Non-pigmented ciliary epithelial cell (primary cell): ENCODE measurements at places on chromosomes 4 and X.

- DNase-seq = no peak
These were observed 88.3 kb upstream of the UNC5C start for GRCh38 chr4:95637043-95637600.

DNA sequence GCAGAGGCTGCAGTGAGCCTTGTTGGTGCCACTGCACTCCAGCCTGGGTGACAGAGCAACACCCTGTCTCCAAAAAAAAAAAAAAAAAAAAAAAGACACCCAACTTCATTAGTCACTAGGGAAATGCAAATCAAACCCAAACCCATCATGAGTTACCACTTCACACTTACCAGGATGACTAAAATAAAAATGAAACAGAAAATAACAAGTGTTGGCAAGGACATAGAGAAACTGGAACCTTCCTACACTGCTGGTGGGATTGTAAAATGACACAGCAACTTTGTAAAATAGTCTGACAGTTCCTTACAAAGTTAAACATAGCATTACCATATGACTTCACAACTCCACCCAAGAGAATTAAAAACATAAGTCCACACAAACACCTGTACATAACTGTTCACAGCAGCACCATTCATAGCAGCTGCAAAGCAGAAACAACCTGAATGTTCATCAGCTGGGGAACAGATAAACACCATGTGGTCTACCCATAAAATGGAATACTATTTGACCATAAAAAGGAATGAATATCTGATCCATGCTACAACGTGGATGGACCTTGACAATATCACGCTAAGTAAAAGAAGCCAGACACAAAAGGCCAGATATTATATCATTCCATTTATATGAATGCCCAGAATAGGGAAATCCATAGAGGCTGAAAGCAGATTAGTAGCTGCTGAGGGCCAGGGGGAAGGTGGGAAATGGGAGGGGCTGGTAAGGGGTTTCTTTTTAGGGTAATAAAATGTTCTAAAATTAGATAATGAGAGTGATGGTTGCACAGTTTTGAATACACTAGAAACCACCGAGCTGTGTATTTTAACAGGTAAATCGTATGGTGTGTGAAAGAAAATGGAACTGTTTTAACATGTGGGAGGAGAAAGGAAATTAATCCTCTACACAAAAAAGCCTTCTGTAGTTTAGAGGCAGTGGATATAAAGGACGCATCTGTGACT, 18.3 kb downstream of the CD99L2 start:
- no peak for DNase-seq

- no peak for DNase-seq
These were observed 19.8 kb downstream of the TSPAN5 start for GRCh38 chr4:98638661-98639060.

DNA sequence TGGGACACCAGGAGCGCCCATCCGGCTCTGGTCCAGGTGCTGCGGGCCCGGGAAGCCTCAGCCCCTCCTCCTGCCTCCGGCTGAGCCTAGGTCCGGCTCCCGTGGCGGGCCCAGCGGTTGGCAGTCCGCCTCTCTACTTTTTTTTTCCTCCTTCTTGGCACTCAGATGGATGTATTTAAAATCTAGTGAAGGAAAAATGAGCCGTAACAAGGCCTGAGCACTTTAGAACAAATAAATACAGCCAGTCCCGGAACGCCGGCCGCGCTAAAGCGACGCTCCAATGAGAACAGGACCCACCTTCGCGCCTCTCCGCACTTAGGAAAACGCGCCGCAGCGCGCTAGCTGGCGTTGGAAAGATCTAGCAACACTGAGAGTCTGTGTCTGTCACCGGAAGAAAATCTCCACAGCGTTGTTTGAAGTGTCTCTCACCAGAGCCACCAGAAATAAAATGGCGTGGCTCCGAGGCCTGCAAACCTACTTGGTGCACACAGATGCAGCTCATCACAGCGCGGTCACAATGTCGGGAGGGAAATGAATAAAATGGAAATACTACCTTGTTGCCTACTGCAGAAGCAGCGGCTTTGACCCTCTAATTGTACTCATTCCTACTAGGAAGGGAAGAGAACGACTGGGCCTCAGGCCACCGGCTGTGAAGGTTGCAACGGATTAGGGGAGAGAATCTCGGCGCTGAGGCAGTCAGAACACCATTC, 4.7 kb downstream of the NEUROG2 start:
- DNase-seq = no peak

GRCh38 chr4:7894677-7895181, 44.9 kb downstream of the AFAP1 start:
- no peak for DNase-seq

DNA sequence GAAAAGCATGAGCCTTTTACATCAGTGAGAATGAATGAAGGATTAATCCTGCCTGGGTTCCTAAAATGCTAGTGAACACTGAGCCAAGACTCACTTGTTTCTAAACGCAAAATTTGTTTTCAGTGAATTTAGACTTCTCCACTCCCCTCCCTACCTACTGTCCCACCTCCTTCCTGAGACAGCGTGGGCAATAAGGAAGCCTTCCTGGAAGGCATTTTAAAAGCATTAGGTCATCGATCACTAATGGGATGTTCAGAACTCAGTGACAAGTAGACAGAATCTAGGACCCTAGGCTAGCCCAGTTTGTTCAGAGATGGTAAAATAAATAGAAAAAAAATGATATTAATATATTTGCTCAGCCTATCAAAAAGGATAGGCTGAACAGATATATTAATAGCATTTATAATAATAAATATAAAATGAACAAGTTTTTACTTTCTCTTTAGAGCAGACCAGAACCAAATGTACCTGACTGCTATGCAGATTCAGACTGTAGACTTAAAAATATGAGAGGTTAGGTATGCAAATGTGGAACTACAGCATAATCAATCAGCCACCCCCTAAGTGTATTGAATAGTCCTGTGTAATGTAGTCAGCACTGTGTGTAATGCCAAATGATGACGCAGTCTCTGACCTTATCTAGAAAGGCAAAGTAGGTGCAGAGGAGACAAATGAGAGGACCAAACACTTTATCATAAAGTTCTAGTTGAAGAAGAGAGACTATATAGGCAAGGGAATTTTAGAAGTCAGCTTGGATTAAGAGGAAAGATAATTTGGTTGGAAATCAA, 331.1 kb downstream of the GPAT3 start:
- DNase-seq = no peak

DNA sequence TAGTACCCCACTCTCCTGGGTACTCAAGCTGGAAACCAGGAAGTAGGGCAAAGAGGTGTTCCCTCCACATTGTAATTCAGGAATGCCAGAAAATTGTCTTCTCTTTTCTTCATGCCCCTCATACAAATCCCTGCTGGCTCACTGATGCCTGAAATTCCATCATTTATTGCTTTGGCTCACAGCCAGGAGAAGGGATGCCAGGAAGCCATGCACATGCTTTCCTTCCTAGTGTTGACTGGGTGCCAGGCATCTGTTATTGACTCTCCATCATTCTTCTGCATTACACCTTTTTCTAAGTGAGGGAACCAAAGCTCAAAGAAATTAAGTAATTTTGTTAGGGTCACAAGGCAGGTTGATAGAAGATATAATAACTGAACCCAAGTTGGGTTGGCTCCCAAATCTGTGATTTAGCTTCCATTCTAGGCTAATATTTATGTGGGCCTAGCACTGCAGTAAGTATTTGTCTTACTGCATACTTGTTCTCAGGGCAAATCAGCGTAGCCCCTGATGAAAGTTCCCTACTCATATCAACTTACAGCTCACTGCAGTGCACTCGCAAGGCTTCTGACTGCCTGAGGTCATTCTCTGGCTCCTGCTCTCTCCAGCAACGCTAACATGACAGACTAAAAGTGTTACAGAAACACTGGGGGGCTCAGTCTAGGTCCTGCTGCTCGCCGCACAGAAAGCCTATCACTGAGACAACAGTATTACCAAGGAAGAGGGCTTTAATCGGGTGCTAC, 89.0 kb downstream of the TRAPPC11 start:
- DNase-seq = no peak

DNA sequence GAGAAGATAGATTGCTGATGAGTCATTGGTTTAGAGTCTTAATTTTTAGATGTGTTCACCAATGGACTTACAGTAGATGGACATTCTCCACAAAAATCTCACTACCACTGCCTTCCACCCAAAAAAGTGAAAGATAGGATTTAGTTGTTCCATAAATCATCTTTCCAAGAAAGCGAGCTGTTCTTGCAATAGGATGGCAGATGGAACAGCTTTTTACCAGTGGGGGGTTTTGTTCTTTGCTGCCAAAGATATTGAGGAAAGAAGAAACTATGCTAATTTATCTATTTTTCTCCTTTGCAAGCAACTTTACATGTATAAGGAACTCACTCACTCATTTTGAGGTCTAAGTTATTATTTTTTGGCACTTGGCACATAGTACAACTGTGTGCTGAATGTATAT, 109.5 kb downstream of the ADGRL3 start:
- no peak for DNase-seq

- DNase-seq = no peak
These were observed 7.3 kb downstream of the TAPT1 start for GRCh38 chr4:16218950-16219349.

DNA sequence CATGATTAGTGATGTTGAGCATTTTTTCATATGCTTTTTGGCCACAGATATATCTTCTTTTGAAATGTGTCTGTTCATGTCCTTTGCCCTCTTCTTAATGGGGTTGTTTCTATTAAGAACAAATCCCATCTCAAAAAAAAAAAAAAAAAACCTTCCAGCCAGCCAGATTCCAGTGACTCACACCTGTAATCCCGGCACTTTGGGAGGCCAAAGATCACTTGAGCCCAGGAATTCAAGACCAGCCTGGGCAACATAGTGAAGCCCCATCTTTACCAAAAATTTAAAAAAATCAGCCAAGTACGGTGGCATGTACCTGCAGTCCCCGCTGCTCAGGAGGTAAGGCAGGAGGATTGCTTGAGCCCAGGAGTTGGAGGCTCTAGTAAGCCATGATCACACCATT, 5.1 kb downstream of the RAB33B start:
- no peak for DNase-seq

DNA sequence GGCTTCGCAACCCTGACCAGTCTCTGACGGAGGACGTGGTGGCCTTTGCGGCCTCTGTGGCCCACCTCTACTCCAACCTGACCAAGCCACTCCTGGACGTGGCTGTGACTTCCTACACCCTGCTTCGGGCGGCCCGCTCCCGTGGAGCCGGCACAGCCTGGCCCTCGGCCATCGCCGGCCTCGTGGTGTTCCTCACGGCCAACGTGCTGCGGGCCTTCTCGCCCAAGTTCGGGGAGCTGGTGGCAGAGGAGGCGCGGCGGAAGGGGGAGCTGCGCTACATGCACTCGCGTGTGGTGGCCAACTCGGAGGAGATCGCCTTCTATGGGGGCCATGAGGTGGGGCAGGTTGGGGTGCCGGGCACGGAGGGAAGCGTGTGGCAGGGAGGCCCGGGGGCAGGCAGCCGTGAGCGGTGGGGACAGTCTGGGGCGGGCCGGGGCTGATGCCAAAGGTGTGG, 1.2 kb downstream of the ABCD1 start:
- DNase-seq = no peak

GRCh38 chr4:76226418-76226817, 12.8 kb upstream of the SCARB2 start:
- no peak for DNase-seq

DNA sequence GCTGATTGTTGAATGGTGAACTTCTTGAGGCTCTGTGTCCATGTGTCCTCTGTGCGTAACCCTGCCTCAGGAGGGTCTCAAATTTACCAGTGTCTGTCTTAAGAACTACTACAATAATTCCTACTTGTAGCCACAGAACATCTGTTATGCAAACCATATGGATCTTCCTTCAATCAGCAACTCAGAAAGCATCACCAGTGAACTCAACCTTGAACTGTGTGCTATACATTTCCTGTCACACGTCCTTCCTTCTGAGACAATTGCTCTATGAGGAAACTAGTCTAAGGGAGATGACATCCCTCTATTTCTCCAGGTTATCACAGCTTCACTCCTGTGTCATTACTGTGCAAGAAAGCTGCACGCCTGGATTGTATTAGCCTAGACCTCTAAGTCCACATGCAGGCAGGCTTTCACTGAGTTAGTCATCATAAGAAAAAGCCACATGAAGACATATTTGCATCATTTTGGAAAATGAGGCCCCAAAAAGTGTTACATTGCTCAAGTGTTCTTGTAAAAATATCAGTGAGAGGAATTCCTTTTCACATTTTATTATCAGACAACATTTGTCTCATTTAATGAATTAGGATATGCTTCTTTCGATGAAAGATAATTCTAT, 157.8 kb downstream of the AFF2 start:
- no peak for DNase-seq

- DNase-seq = no peak
These were observed 217.1 kb upstream of the LDB2 start for GRCh38 chr4:17115583-17115982.

- DNase-seq = no peak
These were observed 26.6 kb downstream of the TRIML2 start for GRCh38 chr4:188082796-188083195.

DNA sequence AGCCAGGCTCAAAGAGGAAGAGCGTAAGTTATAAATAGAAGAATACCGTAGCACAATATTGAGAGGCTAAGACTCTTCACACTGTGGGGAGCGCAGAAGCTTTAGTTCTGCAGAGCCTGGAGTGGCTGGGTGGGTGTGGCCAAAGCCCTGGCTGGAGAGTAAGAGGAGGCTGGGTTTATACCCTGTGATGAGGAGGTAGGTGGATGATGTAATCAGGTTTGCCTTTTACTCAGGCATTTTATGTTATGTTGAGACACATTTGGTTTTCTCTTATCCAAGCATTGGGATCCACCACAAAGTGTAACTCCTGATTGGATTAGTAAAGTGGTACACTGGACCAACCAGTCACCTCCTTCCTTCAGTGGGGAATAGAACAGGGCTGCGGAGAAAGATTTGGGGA, 13.9 kb downstream of the CDS1 start:
- no peak for DNase-seq

DNA sequence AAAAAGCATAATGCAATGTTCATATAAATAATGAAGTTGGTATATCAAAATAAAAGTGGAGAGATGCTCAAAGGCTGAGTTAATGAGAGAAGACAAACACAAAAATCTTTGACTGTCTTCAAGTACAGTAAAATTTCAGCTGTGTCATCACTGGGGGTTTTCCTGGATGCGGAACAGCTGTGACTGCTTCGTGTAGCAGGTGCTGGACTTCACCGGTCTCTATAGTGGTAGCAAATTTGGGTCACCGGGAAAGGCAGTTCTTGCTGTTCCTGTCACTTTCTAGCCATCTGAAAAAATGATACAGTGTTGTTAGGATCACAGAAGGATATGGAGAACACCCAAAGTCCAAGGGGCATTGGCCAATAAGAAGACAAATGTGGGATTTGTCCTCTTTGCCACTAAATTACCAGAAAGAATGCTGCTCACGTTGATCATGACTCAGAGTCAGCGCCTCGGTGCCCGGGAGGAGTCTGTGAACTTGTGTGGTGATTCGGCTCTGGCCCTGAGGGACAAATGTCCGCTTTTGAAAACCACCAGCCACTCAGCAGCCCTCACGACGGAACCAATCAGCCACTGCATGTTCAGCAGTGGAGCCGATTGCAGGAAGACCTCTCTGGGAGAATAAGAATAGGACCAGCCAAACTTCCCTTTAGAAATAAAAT, 230.1 kb upstream of the FAT1 start:
- no peak for DNase-seq
